Activated CD4-positive, alpha-beta T cell treated with anti-CD3 and anti-CD28 coated beads for 36 hours (primary cell): ENCODE measurements at places on chromosomes 5 and 9. TPM values are rescaled to one million over a fixed set of nuclear protein-coding genes. Genes with fewer than 3 reads are reported as not detected.
A peak's percentile ranks its signal among the peaks of the same experiment; 100 is the strongest.

- peak overlapping the region; percentile 60 for H3K27ac ChIP-seq
- H3K36me3 ChIP-seq: peaks cover 2% of the 10 kb centered on the region
- H3K27me3 ChIP-seq: no peaks in the 10 kb centered on the region
- H3K4me3 ChIP-seq: no peak overlapping the region
- peak; percentile 67 for DNase-seq
- H3K4me1 ChIP-seq: peaks cover 76% of the 10 kb centered on the region
Observed at GRCh38 chr9:115006660-115007059, 76.3 kb upstream of the TNFSF8 start.

DNA sequence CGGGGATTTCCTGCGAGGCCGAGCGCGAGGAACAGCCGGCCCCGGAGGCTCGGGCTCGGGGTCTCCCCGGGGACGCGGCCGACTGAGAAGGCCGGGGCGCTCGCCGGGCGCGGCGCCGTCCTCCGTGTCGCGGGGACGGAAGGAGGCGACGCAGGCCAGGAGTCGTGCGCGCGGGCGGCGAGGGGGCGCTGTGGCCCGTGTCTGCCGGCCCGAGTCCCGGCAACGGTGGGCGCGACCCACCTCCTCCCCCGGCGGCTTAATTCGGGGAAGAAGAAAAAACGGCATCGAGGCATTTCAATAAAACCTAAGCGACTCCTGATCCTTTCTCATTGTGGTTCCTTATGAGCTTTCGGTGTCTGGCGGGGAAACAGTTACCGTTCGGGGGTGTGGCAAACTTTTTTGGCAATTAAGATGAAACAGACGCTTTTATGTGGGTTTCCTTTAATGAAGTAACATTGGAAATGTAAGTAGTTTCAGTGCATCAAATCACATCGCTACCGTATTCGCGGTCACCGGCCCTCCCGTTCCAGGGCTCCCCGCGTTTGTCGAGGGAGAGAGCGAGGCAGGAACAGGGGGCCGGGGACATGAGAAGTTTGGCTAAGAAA lies 3.7 kb upstream of the IRX2 start:
- no peak overlapping the region for H3K27ac ChIP-seq
- H3K4me1 ChIP-seq: peaks cover 20% of the 10 kb centered on the region
- H3K4me3 ChIP-seq: peak overlapping the region; percentile 32
- H3K27me3 ChIP-seq: peaks cover 52% of the 10 kb centered on the region
- no peak for DNase-seq
- H3K36me3 ChIP-seq: no peaks in the 10 kb centered on the region

DNA sequence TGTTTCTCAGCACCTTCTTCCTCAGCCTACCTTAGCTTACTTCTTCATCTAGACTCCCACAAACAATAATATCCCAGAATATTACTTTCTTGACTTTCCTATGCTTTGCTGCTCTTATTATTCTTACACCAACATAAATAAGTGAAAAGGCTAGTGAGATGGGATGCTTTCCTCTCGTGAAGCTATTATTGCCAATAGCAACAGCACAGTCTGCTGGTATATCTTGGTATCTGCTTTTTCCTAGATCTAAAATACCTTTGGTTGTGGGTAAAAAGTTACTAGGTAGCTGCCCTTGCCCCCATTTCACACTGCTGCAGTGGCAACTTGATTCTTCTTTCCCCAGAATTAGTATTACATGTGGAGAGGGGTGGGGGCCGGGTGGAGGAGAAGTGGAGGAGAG lies 26.1 kb upstream of the GLIPR2 start:
- H3K4me3 ChIP-seq: no peak overlapping the region
- no peak overlapping the region for H3K27ac ChIP-seq
- peaks cover 10% of the 10 kb centered on the region for H3K4me1 ChIP-seq
- no peaks in the 10 kb centered on the region for H3K36me3 ChIP-seq
- no peaks in the 10 kb centered on the region for H3K27me3 ChIP-seq

DNA sequence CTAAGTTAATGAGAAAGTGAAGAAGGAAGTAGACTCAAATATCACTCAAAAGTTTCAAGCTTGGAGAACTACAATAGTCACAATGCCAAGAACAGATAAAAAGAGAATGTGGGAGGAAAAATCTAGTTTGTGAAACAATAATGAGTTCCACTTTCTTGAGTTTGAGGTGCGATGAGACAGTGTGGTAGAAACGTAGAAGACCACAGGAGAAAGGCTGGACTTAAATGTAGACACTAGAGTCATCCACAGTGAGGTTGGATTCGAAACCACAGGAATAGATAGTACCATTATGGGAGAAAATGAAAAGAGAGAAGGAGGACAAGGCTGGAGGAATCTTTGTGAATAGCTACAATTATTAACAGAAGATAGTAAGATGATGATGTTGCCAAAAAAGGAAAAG lies 141.1 kb upstream of the LRRTM2 start:
- peaks cover 10% of the 10 kb centered on the region for H3K36me3 ChIP-seq
- no peak for DNase-seq
- no peaks in the 10 kb centered on the region for H3K27me3 ChIP-seq
- peaks cover 4% of the 10 kb centered on the region for H3K4me1 ChIP-seq
- H3K27ac ChIP-seq: no peak overlapping the region

DNA sequence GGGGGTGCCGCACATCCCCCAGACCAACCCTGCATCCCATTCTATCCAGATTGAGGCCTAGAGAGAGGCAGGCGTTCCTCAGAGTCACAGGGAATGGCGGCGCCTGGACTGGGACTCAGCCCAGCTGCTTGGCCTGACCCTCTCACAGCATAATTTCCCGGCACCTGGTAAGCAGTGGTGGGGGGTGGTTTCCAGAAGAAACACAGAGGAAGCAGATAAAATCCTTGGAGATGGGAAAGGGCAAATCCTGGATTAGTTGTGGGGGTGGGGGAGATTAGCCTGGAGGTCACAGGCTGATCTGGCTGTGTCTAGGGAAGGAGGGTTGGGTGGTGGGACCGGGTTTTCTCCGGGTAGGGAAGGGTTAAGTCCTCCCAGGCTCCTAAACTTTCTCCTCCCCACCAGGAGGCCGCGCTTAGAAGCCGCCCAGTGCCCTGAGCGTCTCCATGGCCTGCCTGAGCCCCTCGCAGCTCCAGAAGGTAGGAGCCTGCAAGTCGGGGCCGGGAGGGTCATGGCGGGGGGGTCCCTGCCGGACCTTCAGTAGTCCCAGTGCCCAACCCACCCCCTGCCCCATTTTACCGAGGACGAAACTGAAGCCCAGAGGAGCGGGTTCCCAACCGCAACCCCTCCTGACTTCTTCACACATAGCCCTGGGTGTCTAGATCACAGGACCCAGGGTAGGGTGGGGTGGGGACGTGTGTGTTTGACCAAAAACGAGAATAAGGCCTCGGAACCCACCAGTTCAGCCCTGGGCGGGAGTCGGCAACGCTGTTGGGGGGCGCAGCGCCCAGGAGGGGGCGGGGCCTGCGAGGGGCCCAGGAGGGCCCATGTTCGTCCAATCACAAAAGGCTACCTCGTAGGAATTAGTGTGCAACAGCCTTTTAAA lies 1.3 kb downstream of the PHYHD1 start:
- peaks cover 7% of the 10 kb centered on the region for H3K4me1 ChIP-seq
- DNase-seq: no peak
- H3K27ac ChIP-seq: no peak overlapping the region
- no peaks in the 10 kb centered on the region for H3K27me3 ChIP-seq

Gene CERCAM
- total RNA-seq: 0.79 TPM
